ENCODE measurements at places on chromosomes 4 and X. TPM values are rescaled to one million over a fixed set of nuclear protein-coding genes. Genes with fewer than 3 reads are reported as not detected.

- no peaks in the 10 kb centered on the region for H3K36me3 ChIP-seq
- H3K4me1 ChIP-seq = no peaks in the 10 kb centered on the region
- H3K27ac ChIP-seq = no peak overlapping the region
- peaks cover 46% of the 10 kb centered on the region for H3K27me3 ChIP-seq
- H3K4me3 ChIP-seq = no peak overlapping the region
Observed at GRCh38 chr4:6343939-6344408, 74.3 kb downstream of the WFS1 start.

AFF2 gene
- total RNA-seq = 5.8 TPM

- H3K4me3 ChIP-seq = no peak overlapping the region
- no peak for DNase-seq
- peaks cover 9% of the 10 kb centered on the region for H3K36me3 ChIP-seq
Observed at GRCh38 chr4:25797136-25797535, 65.7 kb downstream of the SEL1L3 start.

KDR gene
- 44.1 TPM for total RNA-seq

GRCh38 chrX:109590176-109590575 lies 34.8 kb downstream of the KCNE5 start:
- H3K27ac ChIP-seq = no peak overlapping the region
- H3K27me3 ChIP-seq = no peaks in the 10 kb centered on the region
- no peaks in the 10 kb centered on the region for H3K36me3 ChIP-seq
- DNase-seq = no peak
- H3K4me3 ChIP-seq = no peak overlapping the region

CORIN gene
- total RNA-seq = 1.1 TPM

NPY2R gene
- not detected for total RNA-seq

PLP1 gene
- total RNA-seq = 0.11 TPM

- no peak overlapping the region for H3K4me3 ChIP-seq
- peaks cover 22% of the 10 kb centered on the region for H3K36me3 ChIP-seq
- no peak for DNase-seq
- peaks cover 10% of the 10 kb centered on the region for H3K4me1 ChIP-seq
- no peaks in the 10 kb centered on the region for H3K27me3 ChIP-seq
Observed at GRCh38 chr4:48058617-48059530, 42.3 kb downstream of the NIPAL1 start.

DNA sequence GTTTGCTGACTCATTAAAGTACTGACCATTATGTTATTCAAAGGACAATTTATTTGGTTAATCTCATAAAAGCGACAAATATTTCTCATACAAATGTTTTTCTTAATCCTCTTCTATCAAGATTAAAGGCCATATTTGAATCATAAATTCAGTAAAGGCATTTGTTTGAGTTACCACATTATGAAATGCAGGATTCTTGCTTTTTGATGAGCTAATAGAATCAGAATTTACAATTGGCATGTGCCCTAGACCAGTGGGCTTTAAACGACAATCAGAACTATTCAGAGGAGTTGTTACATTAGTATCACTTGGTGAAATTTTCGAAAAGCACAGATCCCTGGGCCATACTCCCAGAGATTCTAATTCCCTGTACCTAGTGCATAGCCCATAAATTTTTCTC lies 55.3 kb downstream of the KLHL4 start:
- peaks cover 6% of the 10 kb centered on the region for H3K4me1 ChIP-seq
- no peak for DNase-seq
- H3K36me3 ChIP-seq = no peaks in the 10 kb centered on the region

GRCh38 chr4:28001698-28002097 lies 1141.1 kb downstream of the STIM2 start:
- no peaks in the 10 kb centered on the region for H3K4me1 ChIP-seq
- no peak for DNase-seq
- no peak overlapping the region for H3K27ac ChIP-seq
- no peak overlapping the region for H3K4me3 ChIP-seq
- H3K27me3 ChIP-seq = peaks cover 5% of the 10 kb centered on the region

TSPAN6 gene
- 92.8 TPM for total RNA-seq

CACNA1F gene
- total RNA-seq = 0.32 TPM

ADH7 gene
- not detected for total RNA-seq

HPGDS gene
- total RNA-seq = not detected

DNA sequence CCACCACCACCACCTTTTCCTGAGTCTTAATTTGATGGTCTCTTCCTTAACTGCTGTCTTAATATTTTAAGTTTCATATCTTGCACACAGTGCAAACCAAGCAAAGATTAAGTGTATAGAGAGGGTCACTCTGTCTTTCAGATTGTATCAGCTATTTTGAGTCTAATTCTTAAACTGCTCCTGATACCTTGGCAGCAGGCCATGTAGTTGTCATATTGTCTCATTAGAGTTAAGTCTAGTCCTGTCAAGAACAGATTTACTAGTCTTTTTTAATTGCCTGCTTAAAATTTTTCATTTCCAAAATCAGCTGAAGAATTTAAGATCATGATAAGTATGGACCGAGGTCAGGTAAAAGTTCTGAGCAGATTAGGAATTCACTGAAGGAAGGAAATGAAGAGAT lies 51.5 kb downstream of the FHIP1A start:
- no peaks in the 10 kb centered on the region for H3K27me3 ChIP-seq
- H3K36me3 ChIP-seq = no peaks in the 10 kb centered on the region
- no peak for DNase-seq
- peaks cover 54% of the 10 kb centered on the region for H3K4me1 ChIP-seq
- no peak overlapping the region for H3K4me3 ChIP-seq

GRCh38 chr4:158821228-158821971 lies 52.6 kb downstream of the FNIP2 start:
- H3K4me1 ChIP-seq = peaks cover 59% of the 10 kb centered on the region
- no peak for DNase-seq
- no peaks in the 10 kb centered on the region for H3K27me3 ChIP-seq
- H3K27ac ChIP-seq = peak overlapping the region; percentile 40
- H3K4me3 ChIP-seq = no peak overlapping the region

DNA sequence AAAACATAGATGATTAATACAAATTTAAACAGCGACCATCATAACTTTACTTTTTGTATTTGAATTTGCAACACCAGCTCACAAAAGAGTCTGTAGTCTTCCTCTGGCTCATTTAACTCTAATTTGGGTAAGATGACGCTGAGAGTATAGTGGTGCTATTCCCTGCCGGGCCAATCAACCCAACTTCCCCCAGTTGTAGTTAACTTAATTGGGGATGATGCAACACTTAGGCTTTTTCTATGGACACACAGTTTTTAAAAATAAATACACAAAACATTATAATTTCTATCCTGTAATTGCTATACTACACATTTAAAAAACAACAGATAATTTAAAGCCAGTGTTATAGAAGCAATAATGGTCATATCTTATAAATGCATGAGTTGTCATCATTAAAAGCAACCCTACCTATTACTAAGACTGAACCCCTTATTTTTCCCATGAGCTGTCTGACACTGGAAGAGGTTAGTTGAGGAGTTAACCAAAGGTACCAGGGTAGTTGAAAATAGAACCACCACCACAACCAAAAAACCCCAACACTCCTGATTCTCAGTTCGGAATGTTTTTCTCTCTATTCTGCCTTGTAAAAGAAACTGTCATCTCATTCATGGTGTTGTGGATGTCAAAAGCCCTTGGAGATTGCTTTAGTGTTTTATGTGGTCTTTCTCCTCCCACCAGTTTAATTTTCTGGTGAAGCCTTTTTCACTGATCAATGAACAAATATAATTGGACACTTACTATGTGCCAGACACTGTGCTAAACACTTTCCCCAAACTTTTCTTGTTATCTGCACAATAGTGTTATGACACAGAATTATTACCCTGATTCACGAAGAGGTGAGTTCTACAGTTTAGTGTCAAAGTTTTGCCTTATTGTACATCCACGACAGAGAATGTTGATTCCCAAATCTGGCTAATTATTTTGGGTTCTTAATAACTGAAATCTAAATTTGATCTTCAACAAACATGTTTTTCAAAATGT lies 61.5 kb upstream of the RAPGEF2 start:
- H3K4me3 ChIP-seq = no peak overlapping the region
- no peak for DNase-seq
- peaks cover 3% of the 10 kb centered on the region for H3K27me3 ChIP-seq
- no peak overlapping the region for H3K27ac ChIP-seq
- no peaks in the 10 kb centered on the region for H3K36me3 ChIP-seq

DDX53 gene
- not detected for total RNA-seq

DNA sequence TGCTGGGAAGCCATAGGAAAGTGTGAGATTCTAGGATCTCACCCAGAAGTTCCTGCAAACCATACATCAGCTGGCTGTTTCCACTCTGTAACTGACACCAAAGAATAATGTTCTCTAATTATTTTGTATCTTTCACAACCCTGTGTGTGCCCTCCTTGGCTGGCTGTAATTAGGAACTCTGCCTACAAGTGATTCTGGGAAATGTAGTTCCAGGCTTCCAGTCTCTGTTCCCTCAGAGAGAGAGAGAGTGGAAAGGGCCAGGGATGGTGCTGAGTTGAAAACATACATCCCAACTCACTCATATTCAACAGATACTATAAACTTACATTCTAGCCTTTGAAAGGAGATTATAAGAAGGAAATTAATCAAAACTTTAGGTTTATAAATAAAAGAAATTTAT lies 57.5 kb upstream of the C1QTNF7 start:
- no peak overlapping the region for H3K27ac ChIP-seq
- no peaks in the 10 kb centered on the region for H3K27me3 ChIP-seq
- no peak overlapping the region for H3K4me3 ChIP-seq
- no peak for DNase-seq
- H3K36me3 ChIP-seq = no peaks in the 10 kb centered on the region

DNA sequence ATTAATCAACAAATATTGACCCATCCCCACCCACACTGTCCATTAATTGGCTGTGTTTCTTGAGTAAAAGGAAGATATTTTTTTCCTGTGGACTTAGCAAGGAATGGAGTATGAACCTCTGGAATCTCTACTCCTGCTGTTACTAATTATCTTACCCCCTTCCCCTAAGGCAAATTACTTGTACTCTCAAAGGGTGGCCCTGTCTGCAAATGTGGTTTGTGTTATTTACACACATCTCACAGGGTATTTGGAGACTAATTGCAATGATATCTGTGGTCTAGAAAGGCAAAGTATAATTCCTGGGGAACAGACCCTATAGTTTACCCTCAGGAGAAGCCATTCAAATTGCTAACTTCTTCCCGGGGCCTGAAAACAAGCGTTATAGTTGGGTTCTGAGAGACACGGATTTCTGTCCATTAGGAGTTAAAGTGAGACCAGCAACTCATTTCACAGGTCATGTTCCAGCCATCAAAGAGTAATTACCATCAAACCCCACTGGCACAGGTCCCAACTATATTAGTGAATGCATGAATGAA lies 133.0 kb upstream of the RASGEF1B start:
- no peak for DNase-seq
- H3K36me3 ChIP-seq = no peaks in the 10 kb centered on the region
- H3K4me3 ChIP-seq = no peak overlapping the region
- H3K27me3 ChIP-seq = peaks cover 2% of the 10 kb centered on the region

GRCh38 chrX:135315864-135316263 lies 6.6 kb downstream of the ETDC start:
- no peaks in the 10 kb centered on the region for H3K4me1 ChIP-seq
- DNase-seq = no peak
- H3K27me3 ChIP-seq = no peaks in the 10 kb centered on the region
- H3K27ac ChIP-seq = no peak overlapping the region

APELA gene
- 1.0 TPM for total RNA-seq

ZFP42 gene
- 18.9 TPM for total RNA-seq

- no peak for DNase-seq
- H3K4me1 ChIP-seq = peaks cover 4% of the 10 kb centered on the region
- peaks cover 2% of the 10 kb centered on the region for H3K36me3 ChIP-seq
- H3K27ac ChIP-seq = no peak overlapping the region
Observed at GRCh38 chr4:26611372-26611771, 27.5 kb downstream of the TBC1D19 start.

GRCh38 chr4:74087481-74087880 lies 11.5 kb downstream of the CXCL2 start:
- peaks cover 5% of the 10 kb centered on the region for H3K27me3 ChIP-seq
- no peak overlapping the region for H3K4me3 ChIP-seq
- no peak for DNase-seq
- H3K36me3 ChIP-seq = no peaks in the 10 kb centered on the region
- no peak overlapping the region for H3K27ac ChIP-seq
- peaks cover 1% of the 10 kb centered on the region for H3K4me1 ChIP-seq

GRCh38 chr4:146058531-146058930 lies 117.0 kb upstream of the LSM6 start:
- DNase-seq = no peak
- H3K27me3 ChIP-seq = peaks cover 25% of the 10 kb centered on the region
- H3K4me1 ChIP-seq = peaks cover 9% of the 10 kb centered on the region
- no peaks in the 10 kb centered on the region for H3K36me3 ChIP-seq

HSFX1 gene
- 1.9 TPM for total RNA-seq

DNA sequence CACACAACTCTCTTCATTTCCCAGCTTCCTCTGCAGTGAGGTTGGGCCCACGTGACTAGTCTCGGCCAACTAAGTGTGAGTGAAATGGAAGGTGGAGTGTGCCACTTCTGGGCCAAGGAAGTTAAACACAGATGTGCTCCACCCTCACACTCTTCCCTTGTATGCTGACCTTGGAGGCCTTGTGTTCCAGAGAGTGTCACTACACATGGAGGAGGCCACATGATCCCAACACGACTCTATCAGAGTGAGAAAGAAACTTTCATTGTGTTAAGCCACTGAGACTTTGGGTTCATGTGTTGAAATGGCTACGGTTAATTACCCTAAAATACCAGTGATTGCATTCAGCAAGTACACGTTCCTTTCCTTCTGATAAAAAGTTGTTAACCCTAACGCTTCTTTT lies 55.1 kb downstream of the TBC1D9 start:
- no peaks in the 10 kb centered on the region for H3K27me3 ChIP-seq
- H3K4me1 ChIP-seq = peaks cover 59% of the 10 kb centered on the region
- DNase-seq = no peak
- no peak overlapping the region for H3K4me3 ChIP-seq
- peaks cover 21% of the 10 kb centered on the region for H3K36me3 ChIP-seq
- H3K27ac ChIP-seq = no peak overlapping the region

DNA sequence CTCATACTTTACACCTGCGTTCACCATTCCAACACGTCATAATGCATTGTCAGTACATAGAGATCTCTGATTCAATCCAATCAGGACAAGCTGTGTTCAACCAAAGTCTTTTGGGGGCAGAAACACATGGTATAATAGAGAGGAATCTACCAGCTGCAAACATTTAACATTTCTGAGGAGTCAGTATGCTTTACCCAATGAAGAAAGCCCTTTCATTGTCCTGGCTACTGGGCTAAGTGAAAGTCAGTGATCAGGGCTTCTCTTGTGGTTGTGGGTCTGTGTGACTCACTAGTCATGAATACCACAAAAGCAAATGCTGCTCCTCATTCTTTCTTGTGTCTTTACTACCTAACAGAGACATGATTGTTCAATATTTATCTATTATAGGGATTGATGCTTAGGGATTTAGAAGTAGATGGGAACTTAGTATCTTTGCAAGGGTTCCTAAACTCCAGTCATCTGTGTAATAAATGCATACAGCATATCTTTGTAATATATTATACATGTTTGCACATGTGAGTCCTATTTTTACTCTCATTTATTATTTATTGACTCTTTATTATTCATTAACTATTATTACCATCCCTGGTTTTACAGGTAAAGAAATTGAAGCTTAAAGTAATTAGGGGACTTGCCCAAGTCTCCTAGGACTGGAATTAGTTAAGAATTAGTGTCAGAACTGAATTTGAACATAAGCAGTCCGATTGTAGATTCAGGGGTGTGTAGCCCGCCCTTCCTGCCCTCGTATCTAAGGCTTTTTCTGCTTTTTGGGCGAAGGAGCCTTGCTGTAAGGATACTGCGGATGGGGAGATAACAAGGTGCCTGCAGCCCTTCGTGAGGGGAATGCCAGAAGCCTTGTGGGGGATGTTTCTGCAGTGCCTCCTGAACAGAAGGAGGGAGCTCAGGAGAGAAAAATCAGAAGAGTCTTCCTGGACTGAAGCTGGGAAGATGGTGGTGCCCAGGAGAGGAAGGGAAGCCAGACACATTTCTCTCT lies 353.1 kb upstream of the BOD1L1 start:
- no peaks in the 10 kb centered on the region for H3K4me1 ChIP-seq
- H3K27ac ChIP-seq = no peak overlapping the region
- no peak overlapping the region for H3K4me3 ChIP-seq
- H3K36me3 ChIP-seq = no peaks in the 10 kb centered on the region
- H3K27me3 ChIP-seq = no peaks in the 10 kb centered on the region

Measured in mesothelial cell of epicardium (in vitro differentiated cells).